ENCODE measurements at places on chromosomes 6 and 20.

- DNase-seq = peak; percentile 15
These were observed 556 bp downstream of the PANK2 start for GRCh38 chr20:3889489-3890397.

GRCh38 chr6:157667211-157668008, 155.6 kb upstream of the SNX9 start:
- DNase-seq = peak; percentile 61

GRCh38 chr20:22821081-22821727, 213.9 kb upstream of the SSTR4 start:
- no peak for DNase-seq

- DNase-seq = no peak
These were observed 24.1 kb downstream of the NCOA5 start for GRCh38 chr20:46065691-46066090.

DNA sequence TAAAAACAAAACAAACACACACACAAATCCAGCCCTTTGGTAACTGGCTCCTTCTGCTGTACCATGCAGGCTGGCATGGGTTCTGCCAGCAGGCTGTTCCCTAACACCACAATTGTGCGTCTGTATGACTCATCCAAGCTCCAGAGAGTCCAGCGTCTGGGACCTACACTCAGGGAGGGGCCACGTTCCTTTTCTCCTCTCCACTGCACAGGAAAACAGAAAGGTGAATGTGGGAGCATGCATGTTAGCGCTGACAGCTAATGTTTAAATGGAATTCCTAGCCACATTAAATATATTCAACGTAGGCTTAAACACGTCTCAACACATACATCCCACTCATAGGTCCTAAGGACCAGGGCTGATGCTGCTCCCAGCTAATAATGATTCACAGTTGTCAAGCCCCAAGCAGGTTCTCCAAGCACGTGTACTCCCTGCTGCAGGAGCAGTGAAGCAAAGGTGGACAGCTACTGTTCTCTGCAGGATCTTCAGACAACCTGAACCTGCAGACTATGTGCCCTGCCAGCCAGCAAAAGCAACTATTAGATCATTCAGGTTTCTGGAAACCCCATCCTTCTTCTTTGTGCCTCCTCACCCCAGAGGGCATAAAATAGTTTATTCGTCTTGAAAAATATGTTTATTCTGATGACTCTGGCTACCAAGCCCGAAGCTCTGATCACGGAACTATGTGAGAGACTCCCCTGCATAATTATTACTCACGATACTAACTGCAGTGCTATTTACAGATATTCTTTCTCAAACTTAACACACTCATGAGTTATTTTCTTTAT, 20.9 kb downstream of the MAP1LC3A start:
- DNase-seq = no peak

- DNase-seq = no peak
These were observed 18.5 kb downstream of the CUL9 start for GRCh38 chr6:43200541-43200940.

GRCh38 chr6:164377348-164377918, 932.0 kb downstream of the C6orf118 start:
- no peak for DNase-seq

DNA sequence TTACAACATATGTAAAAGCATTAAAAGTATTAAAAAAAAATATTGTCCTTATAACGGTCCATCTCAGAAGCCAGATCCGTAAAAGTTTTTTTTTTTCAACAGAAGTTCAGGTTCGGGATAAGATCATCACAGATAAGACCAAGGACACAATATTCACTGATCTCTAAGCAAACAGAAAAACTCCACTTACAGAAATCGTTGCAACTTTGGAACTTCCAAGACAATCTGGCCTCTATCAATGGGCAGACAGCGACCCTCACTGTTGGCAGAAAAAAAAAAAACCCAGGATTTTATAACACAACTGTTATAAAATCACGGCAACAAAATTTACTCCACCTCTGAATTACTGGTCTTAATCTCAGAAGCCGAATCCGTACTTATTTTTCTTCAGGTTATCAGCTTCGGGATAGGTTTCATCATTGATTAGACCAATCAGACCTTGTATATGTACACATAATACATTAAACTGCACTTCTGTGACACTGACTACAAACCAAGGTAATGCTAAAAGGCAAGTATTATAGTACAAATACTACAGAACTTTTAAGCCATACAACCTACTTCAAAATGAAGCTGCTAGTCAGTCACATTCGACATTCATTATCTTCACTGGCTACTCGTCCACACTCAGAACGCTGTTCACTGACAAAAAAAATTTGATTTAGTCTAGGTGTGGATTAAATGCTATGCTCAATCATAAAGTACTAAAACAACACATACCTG, 34.7 kb upstream of the SYNCRIP start:
- no peak for DNase-seq

GRCh38 chr6:42210551-42210950, 7.1 kb downstream of the MRPS10 start:
- DNase-seq = no peak

- DNase-seq = peak; percentile 20
These were observed 72.6 kb upstream of the DUSP22 start for GRCh38 chr6:219641-220198.

DNA sequence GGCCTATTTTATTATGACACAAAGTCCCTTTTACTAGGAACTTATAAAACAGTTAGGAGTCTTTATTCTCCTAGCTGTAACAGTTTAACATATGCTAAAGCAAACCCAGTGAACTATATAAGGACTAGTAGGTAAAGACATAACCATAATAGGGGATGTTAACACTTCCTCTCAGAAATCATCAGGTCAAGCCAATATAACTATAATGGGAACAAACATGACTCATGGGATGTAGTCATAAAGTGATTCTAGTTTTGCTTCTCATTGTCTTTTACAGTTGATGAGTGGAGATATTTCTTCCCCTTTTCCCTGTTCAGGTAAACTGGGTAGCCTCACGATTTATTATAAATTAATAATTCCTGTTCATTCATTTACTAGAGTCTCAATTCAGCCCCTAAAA, 9.7 kb downstream of the PTCHD4 start:
- DNase-seq = no peak

DNA sequence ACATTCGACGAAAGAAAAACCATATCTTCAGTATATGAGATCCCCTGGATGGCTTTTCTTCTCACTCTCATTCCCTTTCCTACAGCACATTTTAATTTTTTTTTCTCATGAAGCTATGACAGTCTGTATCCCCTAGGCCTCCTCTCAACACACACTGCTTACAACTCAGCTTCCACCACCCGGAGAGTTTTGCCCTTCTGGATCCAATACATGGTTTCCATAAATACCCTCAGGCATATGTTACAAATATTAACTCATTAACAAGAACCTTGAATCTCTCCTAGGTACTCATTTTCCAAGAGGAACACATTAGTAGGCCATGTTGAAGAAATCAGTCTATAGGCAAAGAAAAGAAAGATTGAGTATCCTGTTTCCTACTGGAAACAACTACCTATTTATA, 44.0 kb downstream of the PAK5 start:
- no peak for DNase-seq

DNA sequence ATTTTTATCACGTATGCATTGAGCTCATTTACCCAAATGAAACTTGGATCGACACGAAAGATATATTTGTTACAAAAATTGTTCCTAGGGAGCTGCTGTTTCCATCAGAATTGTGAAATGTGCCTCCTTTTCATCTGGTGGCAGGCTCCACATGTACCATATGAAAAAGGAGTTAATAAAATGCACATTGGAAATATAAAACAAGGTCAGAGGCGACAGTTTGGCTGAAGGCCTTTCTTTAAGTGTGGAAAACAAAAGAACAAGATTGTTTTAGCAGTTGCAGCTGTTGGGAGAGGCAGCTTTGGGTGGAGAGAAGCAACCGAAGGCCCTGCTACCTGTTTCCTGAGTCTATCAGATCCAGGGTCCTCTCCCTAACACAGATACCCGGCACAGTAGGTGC, 334.5 kb upstream of the NT5E start:
- DNase-seq = no peak

GRCh38 chr6:106729841-106730240, 100.5 kb downstream of the QRSL1 start:
- no peak for DNase-seq

- no peak for DNase-seq
These were observed 12.4 kb upstream of the HLA-G start for GRCh38 chr6:29815118-29815750.

DNA sequence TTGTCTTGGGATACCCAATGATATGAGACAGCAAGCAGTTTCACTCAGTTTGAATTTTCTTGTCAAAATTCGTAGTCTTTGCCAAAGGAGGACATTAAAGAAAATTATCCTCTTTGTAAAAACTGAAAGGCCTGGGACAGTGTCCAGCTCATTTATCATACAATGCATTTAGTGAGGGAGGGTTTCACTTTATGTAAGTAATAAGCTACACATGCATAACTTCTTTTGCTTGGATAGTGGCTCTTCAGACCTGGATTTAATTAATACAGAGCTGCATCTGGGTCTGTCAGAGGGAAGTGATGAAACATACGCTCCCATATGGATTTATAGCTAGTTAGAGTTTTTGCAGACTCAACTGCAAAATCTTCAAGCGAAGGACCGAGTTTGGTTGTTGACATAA, 175.6 kb downstream of the PHACTR1 start:
- no peak for DNase-seq

DNA sequence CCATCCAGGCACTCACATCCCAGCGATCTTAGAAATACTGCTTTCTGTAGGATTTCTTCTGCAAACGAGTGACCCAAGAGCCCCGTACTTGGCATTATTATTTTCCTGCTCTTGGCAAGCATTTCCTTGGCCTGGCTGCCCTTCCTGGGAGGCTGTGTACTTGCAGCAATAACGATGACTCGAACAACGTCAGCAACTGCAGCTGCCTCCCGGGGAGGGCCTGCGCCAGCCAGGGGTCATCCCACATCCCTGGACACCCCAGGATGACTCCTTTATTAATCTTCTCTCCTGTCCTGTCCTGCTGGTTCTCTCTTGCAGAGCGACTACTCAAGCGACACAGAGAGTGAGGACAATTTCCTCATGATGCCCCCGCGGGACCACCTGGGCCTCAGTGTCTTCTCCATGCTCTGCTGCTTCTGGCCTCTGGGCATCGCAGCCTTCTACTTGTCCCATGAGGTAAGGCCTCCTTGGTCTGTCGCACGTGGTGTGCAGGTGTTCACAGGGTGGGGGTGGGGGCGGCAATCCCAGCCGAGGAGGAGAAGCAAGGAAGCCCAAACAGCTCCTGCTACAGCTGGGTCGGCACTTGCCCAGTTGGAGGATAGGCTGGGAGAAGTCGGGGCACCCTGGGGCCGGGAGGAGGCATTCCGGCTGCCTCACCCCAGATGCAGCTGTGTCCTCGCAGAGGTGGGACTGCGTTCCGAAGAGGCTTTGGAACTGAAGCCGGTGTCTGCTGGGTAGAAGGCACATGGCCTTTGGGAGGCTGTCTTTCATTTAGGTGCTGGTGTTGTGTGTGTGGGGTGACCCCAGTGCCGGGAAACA, 115.3 kb downstream of the SYNDIG1 start:
- no peak for DNase-seq
